ENCODE measurements at places on chromosomes 16 and 17.

GRCh38 chr16:87740909-87741424 is 24.8 kb downstream of the KLHDC4 start:
- peaks cover 57% of the 10 kb centered on the region for H3K36me3 ChIP-seq
- H3K4me3 ChIP-seq: no peak overlapping the region
- no peaks in the 10 kb centered on the region for H3K27me3 ChIP-seq
- H3K4me1 ChIP-seq: no peaks in the 10 kb centered on the region
- no peak overlapping the region for H3K27ac ChIP-seq

DNA sequence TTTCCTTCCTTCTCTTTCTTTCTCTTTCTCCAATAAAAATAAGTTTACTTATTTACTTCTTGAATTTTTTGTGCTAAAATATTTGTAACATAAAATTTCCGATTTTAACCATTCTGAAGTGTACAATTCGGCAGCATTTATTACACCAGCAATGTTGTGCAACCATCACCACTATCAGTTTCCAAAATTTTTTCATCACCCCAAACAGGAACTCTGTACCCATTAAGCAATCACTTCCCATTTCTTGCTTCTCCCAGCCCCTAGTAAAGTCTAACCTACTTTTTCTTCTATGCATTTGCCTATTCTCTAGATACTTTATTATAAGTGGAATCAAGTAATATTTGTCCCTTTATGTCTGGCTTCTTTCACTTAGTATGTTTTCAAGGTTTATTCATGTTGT is 2.5 kb upstream of the HP start:
- no peak overlapping the region for H3K27ac ChIP-seq
- no peaks in the 10 kb centered on the region for H3K4me1 ChIP-seq
- no peak for DNase-seq
- H3K4me3 ChIP-seq: no peak overlapping the region

DNA sequence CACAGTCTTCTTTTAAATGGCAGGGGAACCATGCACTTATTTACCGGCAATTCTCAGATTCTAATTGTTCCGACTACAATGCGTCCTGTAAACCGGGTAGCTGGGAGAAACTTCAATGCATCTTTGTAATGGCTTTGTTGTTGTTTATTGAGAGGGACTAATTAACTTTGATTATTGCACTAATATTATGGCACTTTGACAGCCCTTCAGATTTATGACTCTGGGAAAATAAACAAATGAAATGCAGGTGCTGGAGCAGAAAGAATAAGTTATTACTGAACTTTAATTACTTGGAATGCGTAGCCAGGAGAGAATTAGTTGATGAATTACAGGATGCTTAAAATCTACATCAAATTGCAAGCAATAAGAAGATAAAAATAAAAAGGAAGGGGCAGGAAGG is 77.0 kb downstream of the WWOX start:
- H3K4me3 ChIP-seq: no peak overlapping the region
- no peaks in the 10 kb centered on the region for H3K36me3 ChIP-seq
- no peak overlapping the region for H3K27ac ChIP-seq
- H3K4me1 ChIP-seq: no peaks in the 10 kb centered on the region
- no peak for DNase-seq

DNA sequence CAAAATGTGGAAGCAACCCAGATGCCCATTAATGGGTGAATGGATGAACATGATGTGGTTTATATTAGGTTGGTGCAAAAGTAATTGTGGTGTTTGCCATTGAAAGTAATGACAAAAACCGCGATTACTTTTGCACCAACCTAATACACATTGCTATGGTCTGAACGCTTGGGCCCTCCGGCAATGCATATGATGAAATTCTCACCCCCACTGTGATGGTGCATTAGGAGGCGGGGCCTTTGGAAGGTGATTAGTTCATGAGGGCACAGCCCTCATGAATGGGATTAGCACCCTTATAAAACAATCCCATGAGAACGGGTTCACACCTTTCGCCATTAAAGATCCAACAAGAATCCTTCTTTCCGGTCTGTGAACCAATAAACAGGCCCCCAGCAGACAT is 25.3 kb upstream of the PRM1 start:
- no peak overlapping the region for H3K27ac ChIP-seq
- no peaks in the 10 kb centered on the region for H3K27me3 ChIP-seq
- no peaks in the 10 kb centered on the region for H3K4me1 ChIP-seq
- DNase-seq: peak; percentile 85
- H3K36me3 ChIP-seq: no peaks in the 10 kb centered on the region

GRCh38 chr17:81978524-81979298 is 1.3 kb downstream of the ASPSCR1 start:
- no peak for DNase-seq
- peak overlapping the region; percentile 82 for H3K4me3 ChIP-seq
- H3K27ac ChIP-seq: no peak overlapping the region
- peaks cover 6% of the 10 kb centered on the region for H3K27me3 ChIP-seq
- peaks cover 15% of the 10 kb centered on the region for H3K36me3 ChIP-seq

DNA sequence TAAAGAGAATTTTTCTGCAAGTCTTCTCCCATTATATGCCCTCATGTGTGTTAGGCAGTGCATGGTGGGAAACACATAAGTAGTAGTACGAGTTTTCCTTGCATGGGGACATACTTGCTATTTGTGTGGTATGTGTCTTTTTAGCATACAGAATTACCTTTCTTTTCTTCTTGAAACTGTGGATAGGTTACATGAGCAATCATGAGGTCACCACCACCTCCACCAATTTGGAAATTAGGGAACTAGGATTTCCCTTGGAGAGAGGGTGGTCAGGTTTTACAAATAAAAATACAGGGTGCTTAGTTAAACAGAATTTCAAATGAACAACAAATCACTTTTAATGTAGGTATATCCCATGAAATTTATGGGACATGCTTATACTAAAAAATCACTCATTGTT is 16.3 kb upstream of the AMZ2 start:
- no peak overlapping the region for H3K4me3 ChIP-seq
- no peaks in the 10 kb centered on the region for H3K27me3 ChIP-seq
- H3K27ac ChIP-seq: no peak overlapping the region
- H3K36me3 ChIP-seq: no peaks in the 10 kb centered on the region
- no peaks in the 10 kb centered on the region for H3K4me1 ChIP-seq

DNA sequence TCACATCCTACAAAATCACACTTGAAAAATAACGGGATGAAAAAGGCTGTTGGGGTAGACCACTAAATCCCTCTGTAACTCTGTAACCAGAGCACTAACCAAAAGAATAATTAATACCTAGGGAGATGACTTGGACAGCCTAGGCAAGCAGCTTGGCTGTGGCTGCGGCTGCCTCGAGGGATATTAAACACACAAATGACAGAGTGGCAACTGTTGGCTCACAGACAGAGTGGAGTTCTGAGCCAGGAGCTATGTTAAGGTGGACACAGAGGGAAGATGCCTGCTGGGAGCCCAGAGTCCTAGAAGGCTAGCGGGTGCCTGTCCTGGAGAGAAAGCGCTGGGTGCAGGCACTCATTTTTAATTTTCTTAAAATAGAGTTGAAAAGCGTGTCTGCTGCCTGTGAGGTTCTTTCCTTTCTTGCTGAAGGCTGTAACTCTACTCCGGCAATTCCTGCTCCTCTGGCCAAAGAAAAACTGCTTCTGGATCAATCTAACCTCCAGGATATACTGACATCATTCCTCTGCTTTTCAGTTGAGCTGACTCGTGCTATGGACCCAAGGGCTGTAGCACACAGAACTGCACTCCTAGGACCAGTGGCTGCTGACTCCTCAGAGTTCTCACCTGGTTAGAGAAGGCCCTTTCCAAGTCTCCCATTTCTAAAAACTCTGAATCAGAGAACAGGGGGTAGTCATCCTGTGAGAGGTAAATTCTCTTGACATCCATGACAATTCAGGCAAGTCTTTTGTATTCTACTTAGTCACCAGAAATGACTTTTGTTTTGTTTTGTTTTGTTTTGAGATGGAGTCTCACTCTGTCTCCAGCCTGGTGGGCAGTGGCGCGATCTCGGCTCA is 147.9 kb downstream of the STX8 start:
- H3K4me1 ChIP-seq: no peaks in the 10 kb centered on the region
- peak; percentile 28 for DNase-seq
- no peak overlapping the region for H3K27ac ChIP-seq
- H3K36me3 ChIP-seq: no peaks in the 10 kb centered on the region
- no peaks in the 10 kb centered on the region for H3K27me3 ChIP-seq
- H3K4me3 ChIP-seq: no peak overlapping the region

DNA sequence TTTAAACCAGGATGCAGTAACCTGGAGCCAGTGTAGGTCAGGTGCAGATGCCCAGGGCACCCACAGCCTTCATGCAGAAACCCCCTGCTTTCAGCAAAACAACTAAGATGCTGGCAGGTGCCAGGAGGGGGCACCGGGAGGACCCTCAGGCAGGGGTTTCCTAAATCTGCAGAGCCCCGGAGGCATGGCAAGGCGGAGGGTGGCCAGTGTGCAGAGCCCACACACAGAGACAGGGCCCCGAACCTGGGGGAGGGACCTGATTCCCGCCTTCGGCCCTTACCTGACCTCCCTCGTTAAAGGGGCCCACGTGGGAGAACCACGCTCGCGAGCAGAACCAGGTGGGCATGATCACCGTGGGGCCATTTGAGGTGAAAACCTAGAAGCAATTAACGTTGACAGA is 114.0 kb upstream of the METRNL start:
- DNase-seq: peak; percentile 33
- H3K4me1 ChIP-seq: no peaks in the 10 kb centered on the region
- H3K27ac ChIP-seq: no peak overlapping the region
- H3K27me3 ChIP-seq: no peaks in the 10 kb centered on the region
- no peaks in the 10 kb centered on the region for H3K36me3 ChIP-seq
- H3K4me3 ChIP-seq: no peak overlapping the region

- no peaks in the 10 kb centered on the region for H3K4me1 ChIP-seq
- H3K27me3 ChIP-seq: no peaks in the 10 kb centered on the region
- H3K36me3 ChIP-seq: no peaks in the 10 kb centered on the region
- H3K4me3 ChIP-seq: no peak overlapping the region
Measured at GRCh38 chr16:11283820-11284248, 2.7 kb upstream of the PRM1 start.

- H3K27ac ChIP-seq: no peak overlapping the region
- no peaks in the 10 kb centered on the region for H3K36me3 ChIP-seq
- no peaks in the 10 kb centered on the region for H3K27me3 ChIP-seq
- no peak for DNase-seq
Measured at GRCh38 chr17:66432996-66433551, 130.7 kb downstream of the PRKCA start.

- no peak for DNase-seq
- no peaks in the 10 kb centered on the region for H3K36me3 ChIP-seq
- no peak overlapping the region for H3K4me3 ChIP-seq
- peaks cover 11% of the 10 kb centered on the region for H3K4me1 ChIP-seq
- H3K27me3 ChIP-seq: no peaks in the 10 kb centered on the region
Measured at GRCh38 chr17:34173241-34173640, 81.8 kb upstream of the CCL2 start.

GRCh38 chr16:68328151-68328859 is 17.5 kb downstream of the PRMT7 start:
- peak overlapping the region; percentile 63 for H3K4me3 ChIP-seq
- no peaks in the 10 kb centered on the region for H3K27me3 ChIP-seq
- H3K36me3 ChIP-seq: peaks cover 54% of the 10 kb centered on the region
- DNase-seq: peak; percentile 97
- H3K4me1 ChIP-seq: peaks cover 13% of the 10 kb centered on the region

DNA sequence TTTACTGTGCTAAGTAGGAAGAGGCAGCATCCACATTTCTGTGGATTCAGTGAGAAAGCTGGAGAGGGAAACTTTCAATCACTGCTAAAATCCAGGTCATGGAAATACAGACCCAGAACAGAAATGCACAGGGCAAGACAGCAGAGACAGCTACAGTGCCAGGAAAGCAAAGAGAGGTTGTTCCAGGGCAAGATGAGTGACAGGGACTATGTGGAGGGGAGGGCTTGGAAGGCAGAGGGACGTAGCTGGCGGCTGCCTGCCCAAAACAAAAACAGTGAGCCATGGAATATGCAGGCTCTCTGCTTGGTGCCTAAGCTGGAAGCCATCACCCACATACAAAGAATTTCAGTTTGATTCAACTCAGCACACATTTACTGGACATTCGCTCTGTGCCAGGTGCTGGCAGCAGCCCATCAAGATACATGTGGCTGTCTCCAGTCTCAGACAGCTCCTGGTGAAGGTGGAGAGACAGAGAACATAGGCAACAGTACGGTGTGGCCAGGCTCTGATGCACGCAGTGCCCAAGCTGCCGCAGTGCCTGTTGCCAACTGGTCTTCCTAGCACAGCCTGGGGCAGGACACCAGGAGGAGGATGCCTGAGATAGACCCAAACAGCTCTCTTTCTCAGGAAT is 88.7 kb downstream of the AIPL1 start:
- no peaks in the 10 kb centered on the region for H3K4me1 ChIP-seq
- no peak overlapping the region for H3K27ac ChIP-seq
- H3K27me3 ChIP-seq: peaks cover 3% of the 10 kb centered on the region
- no peak for DNase-seq
- H3K36me3 ChIP-seq: no peaks in the 10 kb centered on the region

DNA sequence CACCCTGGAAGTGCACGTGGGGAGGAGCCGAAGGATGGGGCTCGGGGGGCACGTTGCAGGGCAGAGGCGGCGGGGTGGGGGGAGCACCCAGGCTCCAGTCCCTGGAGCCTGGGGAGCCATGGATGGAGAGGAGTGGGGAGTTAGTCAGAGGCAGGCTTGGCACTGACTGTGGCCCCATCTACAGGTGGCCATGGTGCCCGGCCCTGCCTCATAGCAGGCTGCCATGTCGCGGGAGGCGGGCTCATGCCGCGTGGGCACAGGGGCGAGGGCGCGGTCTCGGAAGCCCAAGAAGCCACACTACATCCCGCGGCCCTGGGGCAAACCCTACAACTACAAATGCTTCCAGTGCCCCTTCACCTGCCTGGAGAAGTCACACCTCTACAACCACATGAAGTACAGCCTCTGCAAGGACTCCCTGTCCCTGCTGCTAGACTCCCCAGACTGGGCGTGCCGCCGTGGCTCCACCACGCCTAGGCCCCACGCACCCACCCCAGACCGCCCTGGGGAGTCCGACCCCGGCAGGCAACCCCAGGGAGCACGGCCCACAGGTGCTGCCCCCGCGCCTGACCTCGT is 3.0 kb downstream of the PRR35 start:
- peaks cover 7% of the 10 kb centered on the region for H3K4me1 ChIP-seq
- no peaks in the 10 kb centered on the region for H3K36me3 ChIP-seq
- no peak overlapping the region for H3K4me3 ChIP-seq
- DNase-seq: no peak
- no peak overlapping the region for H3K27ac ChIP-seq
- peaks cover 43% of the 10 kb centered on the region for H3K27me3 ChIP-seq

GRCh38 chr17:6666077-6666521 is 14.5 kb downstream of the C17orf100 start:
- no peak overlapping the region for H3K27ac ChIP-seq
- peaks cover 5% of the 10 kb centered on the region for H3K27me3 ChIP-seq
- no peaks in the 10 kb centered on the region for H3K4me1 ChIP-seq
- peak; percentile 95 for DNase-seq
- no peaks in the 10 kb centered on the region for H3K36me3 ChIP-seq

GRCh38 chr17:80818871-80819270 is 172.8 kb upstream of the CHMP6 start:
- no peak for DNase-seq
- no peaks in the 10 kb centered on the region for H3K27me3 ChIP-seq
- no peaks in the 10 kb centered on the region for H3K4me1 ChIP-seq
- no peak overlapping the region for H3K4me3 ChIP-seq
- no peak overlapping the region for H3K27ac ChIP-seq
- H3K36me3 ChIP-seq: peaks cover 17% of the 10 kb centered on the region
